Eye (tissue), 1 donor: ENCODE measurements at places on chromosomes 5 and 9.

DNA sequence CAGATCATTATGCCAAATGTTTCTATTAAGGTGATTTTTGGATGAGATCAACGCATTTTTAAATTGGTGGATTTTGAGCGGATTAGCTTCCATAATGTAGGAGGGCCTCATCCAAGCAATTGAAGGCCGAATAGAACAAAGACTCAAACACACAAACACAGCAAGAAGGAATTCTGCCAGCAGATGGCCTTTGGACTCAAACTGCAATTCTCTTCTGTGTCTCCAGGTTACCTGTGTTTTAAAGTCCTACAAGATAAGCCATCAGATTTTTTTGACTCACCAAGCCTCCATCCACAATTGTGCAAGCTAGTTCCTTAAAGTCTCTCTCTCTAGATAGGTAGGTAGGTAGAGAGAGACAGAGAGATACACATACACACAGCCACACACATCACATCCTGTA lies 25.5 kb downstream of the CDH6 start:
- no peak for DNase-seq

DNA sequence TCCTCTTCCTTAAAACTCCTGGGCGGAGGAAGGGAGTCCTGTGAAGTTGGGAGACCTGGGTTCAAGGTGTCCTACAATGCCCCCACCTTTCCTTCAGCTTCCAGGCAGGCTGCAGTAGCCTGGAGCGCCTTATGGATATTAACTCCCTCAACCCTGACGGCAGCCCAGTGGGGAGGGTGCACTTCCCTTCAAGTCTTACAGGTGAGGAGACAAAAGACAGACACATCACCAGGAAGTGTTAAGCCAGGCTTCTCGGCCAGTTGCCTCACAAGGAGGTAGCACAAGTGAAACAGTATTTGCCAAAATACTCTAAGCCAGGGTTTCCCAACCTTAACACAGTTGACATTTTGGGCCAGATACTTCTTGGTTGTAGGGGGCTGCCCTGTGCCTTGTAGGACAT lies 4.2 kb downstream of the TRIM7 start:
- no peak for DNase-seq

DNA sequence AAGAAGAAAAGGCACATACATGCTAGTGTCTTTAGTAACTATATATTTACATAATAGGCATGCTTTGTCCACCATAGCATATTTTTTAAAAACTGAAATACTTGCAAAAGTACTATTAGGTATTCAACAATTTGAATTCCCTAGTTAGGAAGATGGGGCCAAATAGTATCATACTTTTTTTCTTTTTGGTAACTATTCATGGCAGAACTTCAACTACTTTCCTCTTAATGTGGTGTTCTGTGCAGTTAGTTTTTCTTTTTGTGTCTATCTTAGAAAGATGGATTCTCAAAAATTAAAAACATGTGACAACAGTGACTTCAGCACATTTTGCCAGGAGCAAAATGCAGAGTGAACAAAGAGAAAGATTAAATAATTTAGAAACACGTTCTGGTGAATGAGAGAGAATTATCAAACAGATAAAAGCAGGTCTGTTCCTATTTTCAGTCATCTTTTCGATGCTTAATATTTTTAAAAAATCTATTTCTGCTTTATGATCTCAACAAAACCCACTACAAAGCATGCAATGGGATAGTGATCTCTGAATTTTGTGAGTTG lies 341.1 kb downstream of the ARL15 start:
- no peak for DNase-seq

DNA sequence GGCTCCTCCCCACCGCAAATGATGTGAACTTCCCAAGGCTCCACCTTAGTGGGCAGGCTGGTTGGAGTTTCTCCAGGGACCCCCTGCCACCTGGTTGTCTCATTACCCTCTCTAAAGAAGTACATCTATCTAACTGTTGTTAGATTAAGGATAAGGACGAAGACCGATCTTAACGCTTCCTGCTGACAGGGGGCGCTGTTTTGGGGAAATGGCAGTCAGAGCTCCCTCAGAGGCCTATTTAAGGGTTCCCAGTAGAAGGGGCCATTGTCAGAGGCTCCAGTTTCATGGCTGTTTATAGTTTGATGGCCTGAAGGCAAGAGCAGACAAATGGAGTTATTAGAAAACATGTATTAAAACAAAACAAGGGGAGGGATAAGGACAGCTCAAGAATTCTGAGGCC lies 100.1 kb downstream of the SPEF2 start:
- DNase-seq, result no peak

GRCh38 chr9:95788021-95788420 lies 87.5 kb upstream of the ERCC6L2 start:
- peak; percentile 55 for DNase-seq

DNA sequence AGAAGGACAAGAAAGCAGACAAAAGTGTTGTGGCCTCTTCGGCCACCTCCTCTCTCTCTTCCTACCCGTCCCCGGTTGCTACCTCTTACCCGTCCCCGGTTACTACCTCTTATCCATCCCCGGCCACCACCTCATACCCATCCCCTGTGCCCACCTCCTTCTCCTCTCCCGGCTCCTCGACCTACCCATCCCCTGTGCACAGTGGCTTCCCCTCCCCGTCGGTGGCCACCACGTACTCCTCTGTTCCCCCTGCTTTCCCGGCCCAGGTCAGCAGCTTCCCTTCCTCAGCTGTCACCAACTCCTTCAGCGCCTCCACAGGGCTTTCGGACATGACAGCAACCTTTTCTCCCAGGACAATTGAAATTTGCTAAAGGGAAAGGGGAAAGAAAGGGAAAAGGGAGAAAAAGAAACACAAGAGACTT lies 2.4 kb downstream of the EGR1 start:
- no peak for DNase-seq

- peak; percentile 95 for DNase-seq
These were observed 65.4 kb upstream of the ARAP3 start for GRCh38 chr5:141747152-141748141.

GRCh38 chr5:100861148-100861547 lies 41.9 kb downstream of the ST8SIA4 start:
- no peak for DNase-seq

GRCh38 chr9:118273048-118273447 lies 568.8 kb downstream of the TLR4 start:
- DNase-seq, result no peak

DNA sequence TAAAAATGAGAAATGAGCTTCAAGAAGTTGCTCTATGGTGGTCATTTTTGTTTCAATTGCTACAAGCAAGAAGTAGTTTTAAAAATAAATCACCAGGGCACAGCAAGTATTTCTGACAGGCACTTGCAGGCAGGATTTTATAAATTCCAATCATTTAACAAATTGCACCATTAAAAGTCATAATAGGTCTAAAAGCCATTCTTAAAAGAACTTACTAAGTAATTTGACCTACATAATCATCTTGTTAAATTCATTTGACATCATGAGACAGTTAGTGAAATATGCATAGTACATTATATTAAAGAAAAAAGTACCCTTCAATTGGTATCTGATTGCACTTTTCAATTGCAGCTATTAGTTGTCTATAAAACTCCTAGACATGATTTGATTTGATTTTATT lies 31.0 kb downstream of the TLX3 start:
- DNase-seq, result no peak
